ENCODE measurements at places on chromosomes 13 and 19. TPM values are rescaled to one million over a fixed set of nuclear protein-coding genes. Genes with fewer than 3 reads are reported as not detected.

CD70 gene
- total RNA-seq = not detected

POSTN gene
- 30.8 TPM for total RNA-seq

CADM4 gene
- total RNA-seq = 20.8 TPM

PODNL1 gene
- total RNA-seq = 0.80 TPM

FUT2 gene
- not detected for total RNA-seq

SIGLEC12 gene
- total RNA-seq = not detected

PTH2 gene
- not detected for total RNA-seq

ZNF607 gene
- 1.4 TPM for total RNA-seq

FXYD1 gene
- total RNA-seq = 75.5 TPM

RCBTB2 gene
- total RNA-seq = 10.8 TPM

ZNF20 gene
- 1.4 TPM for total RNA-seq

ZNF835 gene
- 8.0 TPM for total RNA-seq

NLRP7 gene
- total RNA-seq = not detected

PNMA8C gene
- total RNA-seq = 0.59 TPM

TUBB4A gene
- 0.48 TPM for total RNA-seq

CPAMD8 gene
- total RNA-seq = 9.5 TPM

CTXN1 gene
- total RNA-seq = 9.5 TPM

IFNL2 gene
- total RNA-seq = not detected

SLITRK5 gene
- 0.66 TPM for total RNA-seq

ZNF799 gene
- total RNA-seq = 10.4 TPM

PNMA8B gene
- total RNA-seq = 2.2 TPM

RASAL3 gene
- total RNA-seq = 5.9 TPM

ZNF560 gene
- not detected for total RNA-seq

TTC9B gene
- 0.29 TPM for total RNA-seq

GPR18 gene
- not detected for total RNA-seq

CYP2F1 gene
- total RNA-seq = not detected

OR7G2 gene
- total RNA-seq = not detected

Data from breast epithelium (tissue), 4 donors.